ENCODE measurements at places on chromosomes 2 and 18.

DNA sequence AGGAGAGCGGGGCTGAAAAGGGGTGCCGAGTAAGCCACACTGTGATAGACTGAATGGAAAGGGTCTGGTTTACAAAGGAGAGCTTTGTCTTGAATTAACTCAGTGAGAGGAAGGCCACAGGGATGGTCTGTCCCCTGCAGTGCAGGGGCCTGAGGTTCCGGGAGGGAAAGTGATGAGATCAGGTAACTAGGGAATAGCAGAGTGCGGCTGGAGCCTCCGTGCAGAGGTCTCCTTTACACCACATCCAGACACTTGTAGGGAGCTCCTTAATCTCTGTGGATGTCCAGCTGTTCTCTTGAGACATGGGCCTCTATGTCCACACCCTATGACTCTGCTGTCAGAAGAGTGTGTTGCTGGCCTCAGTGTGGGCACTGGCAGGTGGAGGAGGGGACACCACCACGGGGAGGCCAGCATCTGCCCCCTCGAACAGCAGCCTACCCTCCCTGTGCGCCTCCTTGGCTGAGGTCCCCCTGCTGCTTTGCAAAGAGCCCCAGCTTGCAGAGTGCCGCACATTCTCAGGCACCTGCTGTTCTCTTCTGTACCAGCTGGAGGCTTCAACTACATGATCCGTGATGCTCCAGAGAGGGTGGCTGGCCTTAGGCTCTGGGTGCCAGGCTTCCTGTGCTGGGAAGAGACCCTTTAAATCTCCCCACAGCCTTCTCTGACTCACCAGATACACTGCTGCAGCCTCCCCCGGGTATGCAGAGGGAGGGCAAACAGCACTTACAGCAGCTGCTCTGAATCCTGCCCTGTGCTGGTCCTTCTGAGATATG, 25.9 kb downstream of the ENOSF1 start:
- DNase-seq, result no peak

DNA sequence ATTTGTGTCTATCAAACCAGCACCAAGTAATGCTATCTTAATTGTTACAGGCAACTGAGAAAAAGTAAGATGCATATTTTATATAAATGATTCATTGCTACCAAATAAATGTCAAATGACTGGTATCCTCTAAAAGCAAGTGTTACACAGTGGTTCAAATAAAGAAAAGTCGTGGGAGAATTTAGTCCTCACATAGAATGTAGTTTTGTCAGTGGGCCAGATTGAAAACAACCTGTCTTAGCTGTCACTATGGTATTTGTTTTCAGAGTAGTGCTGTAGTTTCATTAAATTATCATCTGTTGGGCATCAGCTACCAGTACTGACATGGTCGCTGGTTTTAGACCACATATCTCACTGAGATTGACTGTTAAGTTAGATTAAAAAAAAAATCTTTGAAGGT, 10.2 kb upstream of the EIF2AK3 start:
- no peak for DNase-seq

- DNase-seq, result no peak
Observed at GRCh38 chr2:102801098-102801718, 39.4 kb downstream of the TMEM182 start.

GRCh38 chr18:66603941-66604627, at the start of gene CDH19:
TSS of gene CDH19 (minus strand) at chr18:66604090. CDS start at chr18:66572204, 31,886 bp downstream.
- no peak for DNase-seq

- DNase-seq, result no peak
Observed at GRCh38 chr2:235607546-235608199, 113.8 kb downstream of the AGAP1 start.

GRCh38 chr2:8965216-8965969, 38.1 kb downstream of the MBOAT2 start:
- DNase-seq, result no peak
